Left ventricle myocardium inferior (tissue), 1 donor: ENCODE measurements at places on chromosomes 11 and 22.

DNA sequence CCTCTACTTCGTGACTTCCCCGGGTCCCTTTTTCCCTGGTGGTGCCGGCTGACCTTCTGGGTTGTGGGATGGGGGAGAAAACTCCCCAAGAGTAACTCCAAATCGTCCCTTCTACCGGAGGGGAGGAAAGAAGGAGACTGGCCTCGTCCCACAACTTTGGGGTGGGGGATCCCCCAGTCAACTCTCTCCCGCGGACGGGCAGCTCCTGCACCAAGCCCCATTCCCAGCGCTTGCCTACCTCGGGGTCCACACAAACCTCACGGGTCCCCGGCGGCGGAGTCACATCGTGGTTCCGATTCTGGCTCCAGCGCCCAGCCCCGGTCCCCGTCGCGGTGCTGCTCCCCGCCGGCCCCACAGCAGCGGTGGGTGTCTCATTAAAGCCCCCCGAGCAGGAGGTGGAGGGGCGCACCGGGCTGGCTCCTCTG, 317 bp downstream of the BDNF start:
- H3K4me3 ChIP-seq, result peak overlapping the region; percentile 75
- DNase-seq, result no peak
- peaks cover 38% of the 10 kb centered on the region for H3K4me1 ChIP-seq
- H3K36me3 ChIP-seq, result no peaks in the 10 kb centered on the region

GRCh38 chr22:21587803-21588611, 20.5 kb downstream of the UBE2L3 start:
- H3K27ac ChIP-seq, result no peak overlapping the region
- H3K27me3 ChIP-seq, result no peaks in the 10 kb centered on the region
- peaks cover 4% of the 10 kb centered on the region for H3K36me3 ChIP-seq
- peaks cover 68% of the 10 kb centered on the region for H3K4me1 ChIP-seq
- no peak overlapping the region for H3K4me3 ChIP-seq

- H3K4me3 ChIP-seq, result peak overlapping the region; percentile 7
- no peak for DNase-seq
- H3K4me1 ChIP-seq, result peaks cover 59% of the 10 kb centered on the region
- H3K36me3 ChIP-seq, result no peaks in the 10 kb centered on the region
- H3K27me3 ChIP-seq, result no peaks in the 10 kb centered on the region
Observed at GRCh38 chr11:128553662-128554362, 33.5 kb downstream of the ETS1 start.

GRCh38 chr11:35343033-35343598, 76.2 kb downstream of the SLC1A2 start:
- no peaks in the 10 kb centered on the region for H3K36me3 ChIP-seq
- H3K4me3 ChIP-seq, result no peak overlapping the region
- H3K27ac ChIP-seq, result no peak overlapping the region
- H3K27me3 ChIP-seq, result no peaks in the 10 kb centered on the region

GRCh38 chr11:70694371-70694770, 296.0 kb downstream of the CTTN start:
- H3K4me3 ChIP-seq, result no peak overlapping the region
- no peaks in the 10 kb centered on the region for H3K36me3 ChIP-seq
- no peak overlapping the region for H3K27ac ChIP-seq

GRCh38 chr11:8084352-8084751, 3.3 kb downstream of the TUB start:
- peaks cover 70% of the 10 kb centered on the region for H3K4me1 ChIP-seq
- peaks cover 7% of the 10 kb centered on the region for H3K27me3 ChIP-seq
- H3K36me3 ChIP-seq, result no peaks in the 10 kb centered on the region
- H3K4me3 ChIP-seq, result no peak overlapping the region
- peak overlapping the region; percentile 42 for H3K27ac ChIP-seq
